Karpas-422 (cell line): ENCODE measurements at places on chromosomes 16 and 17.
A peak's percentile ranks its signal among the peaks of the same experiment; 100 is the strongest.

GRCh38 chr17:44575403-44575802, 18.1 kb downstream of the FZD2 start:
- no peaks in the 10 kb centered on the region for H3K27me3 ChIP-seq
- no peaks in the 10 kb centered on the region for H3K4me1 ChIP-seq
- no peaks in the 10 kb centered on the region for H3K36me3 ChIP-seq
- DNase-seq = no peak

DNA sequence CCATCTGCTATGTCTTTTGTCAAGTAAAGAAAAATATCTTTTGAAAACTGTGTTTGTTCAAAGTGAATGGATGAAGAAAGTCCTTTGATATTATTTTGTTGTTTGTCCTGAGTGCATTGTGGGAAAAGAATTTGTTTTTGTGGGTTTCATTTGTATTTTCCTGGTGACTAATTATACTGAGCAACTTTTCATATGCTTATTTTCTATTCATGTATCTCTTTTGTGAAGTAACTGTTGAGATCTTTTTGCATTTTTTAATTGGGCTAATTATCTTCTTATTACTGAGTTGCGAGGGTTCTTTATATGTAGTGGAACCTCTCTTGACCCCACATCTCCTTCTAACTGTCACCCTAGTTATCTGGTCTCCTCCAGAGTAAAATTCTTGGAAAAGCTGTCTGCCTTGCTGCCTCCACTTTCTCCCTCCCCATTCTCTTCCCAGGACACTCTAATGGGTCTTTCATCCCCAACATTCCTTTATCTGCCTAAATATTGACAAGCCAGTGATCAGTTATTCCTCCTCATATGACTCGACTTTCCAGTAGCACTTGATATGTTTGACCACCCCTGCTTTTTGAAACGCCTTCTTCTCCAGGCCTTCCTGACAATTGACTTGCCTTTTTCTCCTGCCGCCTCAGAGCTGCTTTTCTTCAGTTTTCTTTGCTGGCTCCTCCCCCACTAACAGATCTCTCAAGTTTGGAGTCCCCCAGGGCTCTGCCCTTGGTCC, 117.6 kb upstream of the HAS3 start:
- H3K27me3 ChIP-seq = no peaks in the 10 kb centered on the region
- H3K36me3 ChIP-seq = no peaks in the 10 kb centered on the region
- no peak overlapping the region for H3K4me3 ChIP-seq
- no peak overlapping the region for H3K27ac ChIP-seq
- no peaks in the 10 kb centered on the region for H3K4me1 ChIP-seq

DNA sequence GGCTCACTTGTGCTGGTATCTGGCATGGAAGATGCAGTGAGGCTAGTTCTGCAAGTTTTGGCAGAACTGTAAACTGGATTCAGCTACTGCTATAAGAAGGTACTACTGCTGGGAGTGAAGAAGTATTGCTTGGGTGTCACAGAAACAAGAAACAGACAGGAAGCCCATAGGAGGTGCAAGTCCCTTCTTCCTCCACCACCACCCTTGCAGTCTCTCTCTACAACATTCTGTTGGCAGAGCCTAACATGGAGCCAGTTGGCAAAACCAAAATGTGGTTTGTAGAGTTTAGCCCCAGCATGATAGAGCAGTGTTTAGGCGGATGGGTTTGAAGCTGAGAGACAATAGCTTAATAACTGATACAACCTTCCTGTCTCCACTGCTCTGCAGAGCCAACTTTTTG, 72.6 kb downstream of the NLK start:
- H3K4me3 ChIP-seq = no peak overlapping the region
- peaks cover 25% of the 10 kb centered on the region for H3K4me1 ChIP-seq
- no peaks in the 10 kb centered on the region for H3K36me3 ChIP-seq
- DNase-seq = no peak
- H3K27ac ChIP-seq = no peak overlapping the region

DNA sequence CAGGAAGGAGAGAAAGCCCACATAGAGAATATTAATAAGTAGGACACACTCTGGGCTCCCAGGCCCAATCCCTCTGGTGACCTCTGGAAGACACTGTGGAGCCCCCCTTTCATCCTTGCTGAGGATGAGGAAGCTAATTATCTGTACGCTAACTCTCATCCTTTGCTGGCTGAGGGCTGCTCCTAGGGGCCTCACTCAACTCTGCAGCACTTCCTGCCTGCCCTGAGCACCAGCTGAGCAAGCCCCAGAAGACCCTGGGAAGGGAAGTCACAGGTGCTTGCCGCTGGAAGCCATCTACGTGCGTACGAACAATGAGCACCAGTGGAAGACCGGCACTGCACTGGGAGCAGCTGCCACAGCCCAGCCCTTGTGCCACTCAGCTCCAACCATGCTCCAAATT, 145.8 kb upstream of the CDH5 start:
- no peak overlapping the region for H3K27ac ChIP-seq
- H3K4me3 ChIP-seq = no peak overlapping the region
- no peaks in the 10 kb centered on the region for H3K4me1 ChIP-seq
- no peaks in the 10 kb centered on the region for H3K27me3 ChIP-seq

GRCh38 chr17:60328679-60329078, 63.3 kb downstream of the USP32 start:
- no peaks in the 10 kb centered on the region for H3K36me3 ChIP-seq
- no peak overlapping the region for H3K4me3 ChIP-seq
- DNase-seq = no peak

DNA sequence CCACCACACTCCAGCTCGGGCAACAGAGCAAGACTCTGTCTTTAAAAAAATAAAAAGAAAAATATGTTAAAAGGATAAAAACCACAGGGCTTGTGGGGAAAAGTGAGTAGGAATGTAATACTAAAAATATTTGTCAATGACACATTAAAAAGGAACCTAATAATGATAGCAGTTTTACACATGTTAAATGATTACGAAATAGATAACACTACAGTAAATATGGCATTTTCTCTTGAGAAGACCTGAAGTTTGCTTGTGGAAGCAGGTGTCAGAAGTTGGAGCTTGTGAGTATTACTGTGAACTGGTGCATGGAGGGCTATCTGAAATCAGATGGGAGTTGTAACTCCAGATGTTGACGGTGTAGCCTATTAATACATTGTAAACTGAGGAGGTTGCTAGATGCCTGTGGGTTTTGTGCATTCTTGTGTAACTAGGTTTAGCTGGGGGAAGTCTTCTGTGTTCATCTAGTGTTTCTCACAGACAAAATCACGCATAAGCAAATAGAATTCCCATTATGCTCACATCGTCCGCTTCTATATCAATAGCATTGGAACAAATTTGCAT, 44.2 kb upstream of the CLEC18A start:
- H3K27me3 ChIP-seq = no peaks in the 10 kb centered on the region
- no peak overlapping the region for H3K4me3 ChIP-seq
- peak overlapping the region; percentile 49 for H3K27ac ChIP-seq
- DNase-seq = peak; percentile 63
- H3K4me1 ChIP-seq = peaks cover 16% of the 10 kb centered on the region

DNA sequence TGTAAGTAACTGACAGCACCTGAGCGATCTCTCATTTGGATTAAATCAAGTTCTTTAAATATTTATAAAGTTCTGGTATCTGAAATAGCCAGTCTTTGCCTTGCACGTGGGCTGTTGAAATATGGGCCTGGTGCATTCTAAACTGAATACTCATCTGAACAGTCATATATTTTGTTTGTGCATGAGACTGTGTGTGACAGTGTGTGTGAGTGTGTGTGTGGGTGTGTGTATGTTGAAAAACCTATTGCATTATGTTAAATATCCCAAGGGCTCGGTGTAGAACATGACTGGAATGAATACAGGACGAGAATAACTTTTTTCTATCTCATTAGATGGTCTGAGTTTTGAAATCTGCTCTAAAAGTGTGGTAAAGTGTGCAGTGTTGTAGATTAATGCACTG, 82.4 kb upstream of the TOX3 start:
- no peak for DNase-seq
- peaks cover 2% of the 10 kb centered on the region; the same call in 1 of the 2 replicates for H3K27me3 ChIP-seq
- no peak overlapping the region for H3K27ac ChIP-seq
- H3K4me1 ChIP-seq = no peaks in the 10 kb centered on the region
- H3K36me3 ChIP-seq = no peaks in the 10 kb centered on the region

GRCh38 chr17:14942526-14943190, 322.5 kb downstream of the PMP22 start:
- H3K4me1 ChIP-seq = no peaks in the 10 kb centered on the region
- no peak overlapping the region for H3K4me3 ChIP-seq
- no peaks in the 10 kb centered on the region for H3K36me3 ChIP-seq
- H3K27ac ChIP-seq = no peak overlapping the region
- DNase-seq = no peak

- H3K27me3 ChIP-seq = no peaks in the 10 kb centered on the region
- DNase-seq = no peak
- H3K36me3 ChIP-seq = peaks cover 20% of the 10 kb centered on the region; the same call in 1 of the 2 replicates
- no peaks in the 10 kb centered on the region for H3K4me1 ChIP-seq
Measured at GRCh38 chr17:30519166-30519565, 42.0 kb downstream of the GOSR1 start.

DNA sequence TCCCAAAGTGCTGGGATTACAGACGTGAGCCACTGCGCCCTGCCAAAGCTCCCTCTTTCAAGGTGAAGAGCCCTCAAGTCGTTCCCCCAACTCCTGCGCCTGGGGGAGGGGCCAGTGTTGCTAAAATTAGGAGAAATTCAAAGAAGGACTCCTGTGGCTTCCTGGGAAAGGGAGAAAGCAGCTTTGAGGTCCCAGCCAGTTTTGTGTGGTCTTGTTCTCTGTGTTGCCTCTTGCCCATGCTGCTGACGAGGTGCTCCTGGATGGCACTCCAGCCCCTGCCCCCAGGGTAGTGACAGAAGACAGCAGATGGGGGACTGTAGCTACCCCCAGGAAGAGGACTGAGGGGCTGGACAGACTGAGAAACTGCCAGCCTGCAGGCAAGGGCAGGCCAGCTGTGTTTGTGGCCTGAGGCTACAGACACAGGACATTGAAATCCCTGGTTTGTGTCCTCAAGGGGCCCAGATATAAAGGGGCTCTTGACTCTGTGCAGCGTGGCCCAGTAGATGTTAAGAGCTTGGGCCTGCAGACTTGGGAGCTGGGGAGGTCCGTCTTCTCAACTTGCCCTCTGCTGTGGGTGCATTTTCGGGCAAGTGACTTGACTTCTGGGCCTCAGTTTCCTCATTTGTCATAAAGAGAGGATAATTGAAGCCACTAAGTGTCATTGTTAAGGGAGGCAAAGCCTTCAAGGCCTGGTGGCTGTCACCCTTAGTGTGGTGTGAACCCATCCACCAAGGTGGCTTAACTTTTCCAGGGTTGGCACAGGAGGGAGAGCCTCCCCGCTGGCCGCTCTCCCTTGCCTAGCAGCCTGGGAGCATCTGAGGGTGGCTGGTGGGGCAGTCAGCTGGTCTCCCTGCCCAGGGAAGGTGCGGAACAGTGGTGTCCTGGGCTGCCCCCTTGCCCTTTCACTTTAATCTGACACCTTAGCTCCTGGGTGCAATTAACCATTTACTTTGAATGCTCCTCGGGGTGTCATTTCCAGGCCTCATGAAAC, 4.1 kb downstream of the UBALD2 start:
- peak; percentile 38 for DNase-seq
- H3K4me3 ChIP-seq = no peak overlapping the region
- H3K36me3 ChIP-seq = no peaks in the 10 kb centered on the region
- no peak overlapping the region for H3K27ac ChIP-seq
- H3K4me1 ChIP-seq = peaks cover 50% of the 10 kb centered on the region

- no peak overlapping the region for H3K27ac ChIP-seq
Measured at GRCh38 chr16:12436201-12436657, 367.5 kb downstream of the CPPED1 start.

- no peaks in the 10 kb centered on the region; the same call in 1 of the 2 replicates for H3K27me3 ChIP-seq
- no peaks in the 10 kb centered on the region for H3K4me1 ChIP-seq
- no peak overlapping the region for H3K27ac ChIP-seq
Measured at GRCh38 chr17:66614469-66614868, 220.4 kb upstream of the CACNG5 start.

DNA sequence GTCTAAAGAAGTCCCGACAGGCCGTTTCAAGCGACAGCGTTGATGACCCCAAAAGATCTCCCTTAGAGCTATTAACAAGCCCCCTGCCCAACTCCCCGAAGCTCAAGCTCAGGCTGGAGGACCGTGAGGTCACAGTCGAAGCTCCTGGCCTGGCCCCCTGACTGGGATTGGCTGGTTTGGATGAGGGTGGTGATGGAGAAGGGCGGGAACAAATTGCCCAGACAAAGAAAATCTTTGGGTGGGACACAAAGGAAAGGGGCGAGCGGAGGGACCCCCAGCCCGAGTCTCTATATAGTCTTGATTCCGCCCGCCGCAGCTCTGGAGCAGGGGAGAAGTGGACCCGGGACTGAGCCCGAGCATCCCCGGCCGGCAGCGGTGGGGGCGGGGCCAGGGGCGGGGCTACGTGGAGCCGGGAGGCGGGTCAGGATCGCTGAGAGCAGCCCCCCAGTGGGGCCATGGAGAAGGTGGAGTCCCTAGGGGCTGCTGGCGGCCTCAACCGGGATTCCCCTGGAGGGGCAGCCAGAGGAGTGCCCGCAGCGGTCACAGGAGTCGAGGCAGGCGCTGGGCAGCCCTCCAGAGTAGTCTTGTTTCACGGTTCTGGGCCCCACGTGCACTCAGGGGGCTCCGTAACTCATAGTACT, 982 bp upstream of the NEURL4 start:
- H3K4me3 ChIP-seq = peak overlapping the region; percentile 99
- peaks cover 23% of the 10 kb centered on the region for H3K4me1 ChIP-seq
- no peaks in the 10 kb centered on the region for H3K27me3 ChIP-seq
- no peaks in the 10 kb centered on the region for H3K36me3 ChIP-seq
- peak overlapping the region; percentile 75 for H3K27ac ChIP-seq

- peak overlapping the region; percentile 35; the same call in 1 of the 2 replicates for H3K4me3 ChIP-seq
- no peaks in the 10 kb centered on the region for H3K27me3 ChIP-seq
- peaks cover 16% of the 10 kb centered on the region for H3K4me1 ChIP-seq
- H3K27ac ChIP-seq = no peak overlapping the region
Measured at GRCh38 chr17:50100921-50101345, 5.8 kb downstream of the PDK2 start.

- peaks cover 91% of the 10 kb centered on the region for H3K4me1 ChIP-seq
- no peak for DNase-seq
Measured at GRCh38 chr16:56984639-56985038, 4.7 kb upstream of the NLRC5 start.

- H3K27me3 ChIP-seq = no peaks in the 10 kb centered on the region
- H3K36me3 ChIP-seq = 0 out of 2 replicates have a peak, but pooled peaks cover 15% of the 10 kb centered on the region
- H3K4me3 ChIP-seq = no peak overlapping the region
Measured at GRCh38 chr17:67212714-67213417, 32.1 kb downstream of the HELZ start.

DNA sequence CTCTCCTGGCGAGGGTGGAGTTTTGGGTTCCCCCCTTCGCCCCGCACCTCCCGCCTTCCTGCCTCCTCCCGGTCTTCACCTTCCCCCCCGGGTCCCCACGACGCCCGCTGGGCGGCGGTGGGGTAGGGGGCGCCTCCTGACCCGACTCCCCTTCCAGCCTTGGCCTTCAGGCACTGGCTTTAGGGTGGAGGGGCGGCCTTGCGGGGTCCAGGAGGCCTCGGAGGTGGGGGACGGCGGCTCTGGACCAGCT, 2.4 kb downstream of the SLC16A3 start:
- H3K27ac ChIP-seq = no peak overlapping the region
- peaks cover 19% of the 10 kb centered on the region for H3K4me1 ChIP-seq
- H3K27me3 ChIP-seq = no peaks in the 10 kb centered on the region

GRCh38 chr17:17778308-17779014, 58.3 kb downstream of the SREBF1 start:
- no peaks in the 10 kb centered on the region for H3K27me3 ChIP-seq
- no peak for DNase-seq
- no peak overlapping the region for H3K4me3 ChIP-seq
- no peaks in the 10 kb centered on the region for H3K36me3 ChIP-seq
